ENCODE measurements at places on chromosomes 4 and X.

- peak; percentile 22 for DNase-seq
Measured at GRCh38 chr4:115851918-115852766, 738.7 kb upstream of the NDST4 start.

- DNase-seq: no peak
Measured at GRCh38 chr4:173685831-173686210, 155.8 kb upstream of the HAND2 start.

GRCh38 chr4:188127214-188127874 lies 11.9 kb upstream of the TRIML1 start:
- DNase-seq: peak; percentile 87

- DNase-seq: peak; percentile 92
Measured at GRCh38 chr4:111991797-111992196, 153.5 kb upstream of the FAM241A start.

DNA sequence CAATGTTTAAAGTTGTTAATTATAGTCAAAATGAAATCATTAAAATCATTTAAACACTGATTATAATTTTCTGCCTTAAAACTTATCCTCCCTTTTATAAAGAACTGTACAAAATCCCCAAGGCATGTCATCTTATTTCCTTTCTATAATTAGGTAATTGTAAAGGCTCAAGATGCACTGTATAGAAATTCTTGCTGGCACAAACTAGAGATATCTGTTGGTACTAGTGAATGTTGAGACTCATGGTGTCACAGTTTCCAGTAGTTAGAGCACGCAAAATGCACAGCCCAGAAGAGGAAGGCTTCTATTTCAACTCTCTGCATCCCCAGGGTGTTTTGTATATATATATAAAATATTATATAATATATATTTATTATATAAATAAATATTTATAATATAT lies 22.7 kb upstream of the PLA2G12A start:
- no peak for DNase-seq

- no peak for DNase-seq
Measured at GRCh38 chr4:105061731-105062130, 84.9 kb upstream of the TET2 start.

GRCh38 chr4:125736057-125736456 lies 421.3 kb downstream of the FAT4 start:
- DNase-seq: peak; percentile 59

DNA sequence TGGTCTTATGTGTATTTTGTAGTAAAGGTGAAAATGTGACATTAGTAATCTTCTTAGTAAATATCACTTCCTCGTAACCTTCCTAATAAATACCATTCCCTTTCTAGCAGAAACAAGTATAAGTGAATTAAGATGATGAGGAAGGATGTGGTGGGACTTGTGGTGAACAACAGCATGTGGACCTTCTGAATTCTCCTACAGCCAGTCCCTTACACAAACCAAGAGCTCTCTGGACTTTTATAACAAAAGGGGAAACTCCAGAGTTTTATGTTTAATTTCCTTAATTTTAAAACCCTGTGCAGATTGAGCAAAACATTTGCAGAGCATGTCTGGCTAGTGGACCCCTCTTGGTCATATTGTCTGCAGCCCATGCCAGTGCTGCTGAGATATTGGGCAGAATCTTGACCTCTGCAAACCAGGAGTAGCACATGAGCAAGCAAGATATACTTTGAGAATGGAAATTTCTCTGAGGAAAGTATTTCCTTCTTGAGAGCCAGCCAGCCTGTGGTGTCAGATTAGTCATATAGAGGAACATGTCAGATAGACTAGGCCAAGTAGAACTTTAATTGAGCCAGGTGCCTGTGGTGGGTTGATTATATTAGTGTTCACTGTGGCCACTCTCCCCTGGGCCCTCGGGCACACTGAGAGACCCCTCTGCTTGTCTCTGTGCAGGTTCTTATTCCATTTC lies 328.2 kb downstream of the DKK2 start:
- no peak for DNase-seq

DNA sequence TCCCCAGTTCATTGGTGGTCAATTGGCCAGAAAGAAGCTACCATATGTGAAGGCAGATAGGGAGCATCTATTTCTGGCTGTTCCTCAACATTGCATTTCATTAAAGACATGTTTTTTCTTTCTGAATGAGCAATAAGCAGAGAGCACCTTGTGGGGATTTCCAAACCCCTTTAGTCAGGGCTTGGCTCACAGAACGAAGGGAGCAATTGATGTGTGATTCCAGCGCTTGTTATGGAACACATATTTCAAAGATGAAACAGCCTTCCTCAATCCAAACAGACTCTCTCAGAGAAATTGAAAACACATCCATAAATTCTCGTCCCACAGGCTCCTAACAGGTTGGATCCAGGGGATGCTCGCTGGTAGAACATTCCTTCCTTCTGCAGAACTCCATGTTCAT lies 84.1 kb downstream of the CLCN4 start:
- DNase-seq: peak; percentile 94

GRCh38 chrX:41499195-41499594 lies 52.1 kb downstream of the NYX start:
- DNase-seq: no peak

- no peak for DNase-seq
Measured at GRCh38 chr4:22736912-22737311, 44.2 kb downstream of the GBA3 start.

GRCh38 chrX:65874110-65874509 lies 165.8 kb downstream of the VSIG4 start:
- DNase-seq: no peak

DNA sequence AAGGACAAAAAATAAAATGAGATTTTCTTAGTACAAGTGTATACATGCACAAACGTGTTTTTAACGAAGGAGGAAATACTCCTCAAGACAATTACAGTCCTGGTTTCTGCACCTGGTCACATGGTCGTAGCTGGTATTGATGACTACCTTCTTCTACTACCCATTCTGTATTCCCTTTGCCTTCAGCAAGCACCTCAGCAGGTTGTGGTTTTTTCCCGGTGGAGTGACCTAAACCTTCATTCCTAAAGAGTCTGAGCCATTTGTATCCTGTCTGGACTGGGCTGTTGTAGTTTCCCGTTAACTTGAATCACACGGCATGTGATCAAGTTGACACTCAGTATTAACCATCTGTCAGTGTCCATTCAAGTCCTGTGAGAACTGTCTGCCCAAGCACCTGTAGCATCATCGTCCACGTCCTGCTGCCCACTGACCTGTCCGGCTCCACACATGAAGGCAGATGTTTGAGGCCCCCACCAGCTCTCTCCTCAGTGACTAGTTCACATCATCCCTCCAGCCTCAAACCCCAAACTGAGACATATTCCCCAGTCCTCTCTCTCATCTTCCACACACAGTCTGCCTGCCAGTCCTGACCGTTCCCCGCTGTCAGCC lies 31.1 kb upstream of the TBC1D14 start:
- no peak for DNase-seq

- DNase-seq: no peak
Measured at GRCh38 chr4:160352637-160353036, 1249.8 kb downstream of the RAPGEF2 start.

DNA sequence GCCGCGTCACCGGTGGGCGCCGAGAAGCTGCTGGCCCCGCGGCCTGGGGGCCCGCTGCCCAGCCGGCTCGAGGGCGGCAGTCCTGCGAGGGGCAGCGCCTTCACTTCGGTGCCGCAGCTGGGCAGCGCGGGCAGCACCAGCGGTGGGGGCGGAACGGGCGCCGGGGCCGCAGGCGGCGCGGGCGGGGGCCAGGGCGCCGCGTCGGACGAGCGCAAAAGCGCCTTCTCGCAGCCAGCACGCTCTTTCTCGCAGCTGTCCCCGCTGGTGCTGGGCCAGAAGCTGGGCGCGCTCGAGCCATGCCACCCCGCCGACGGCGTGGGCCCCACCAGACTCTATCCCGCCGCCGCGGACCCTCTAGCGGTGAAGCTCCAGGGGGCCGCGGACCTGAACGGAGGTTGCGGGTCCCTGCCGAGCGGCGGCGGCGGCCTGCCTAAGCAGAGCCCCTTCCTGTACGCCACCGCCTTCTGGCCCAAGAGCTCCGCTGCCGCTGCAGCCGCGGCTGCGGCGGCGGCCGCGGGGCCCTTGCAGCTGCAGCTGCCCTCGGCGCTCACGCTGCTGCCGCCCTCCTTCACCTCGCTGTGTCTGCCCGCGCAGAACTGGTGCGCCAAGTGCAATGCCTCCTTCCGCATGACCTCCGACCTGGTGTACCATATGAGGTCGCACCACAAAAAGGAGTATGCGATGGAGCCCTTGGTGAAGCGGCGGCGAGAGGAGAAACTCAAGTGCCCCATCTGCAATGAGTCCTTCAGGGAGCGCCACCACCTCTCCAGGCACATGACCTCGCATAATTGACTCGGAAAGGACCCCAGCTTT lies 5.6 kb downstream of the PRDM8 start:
- no peak for DNase-seq

DNA sequence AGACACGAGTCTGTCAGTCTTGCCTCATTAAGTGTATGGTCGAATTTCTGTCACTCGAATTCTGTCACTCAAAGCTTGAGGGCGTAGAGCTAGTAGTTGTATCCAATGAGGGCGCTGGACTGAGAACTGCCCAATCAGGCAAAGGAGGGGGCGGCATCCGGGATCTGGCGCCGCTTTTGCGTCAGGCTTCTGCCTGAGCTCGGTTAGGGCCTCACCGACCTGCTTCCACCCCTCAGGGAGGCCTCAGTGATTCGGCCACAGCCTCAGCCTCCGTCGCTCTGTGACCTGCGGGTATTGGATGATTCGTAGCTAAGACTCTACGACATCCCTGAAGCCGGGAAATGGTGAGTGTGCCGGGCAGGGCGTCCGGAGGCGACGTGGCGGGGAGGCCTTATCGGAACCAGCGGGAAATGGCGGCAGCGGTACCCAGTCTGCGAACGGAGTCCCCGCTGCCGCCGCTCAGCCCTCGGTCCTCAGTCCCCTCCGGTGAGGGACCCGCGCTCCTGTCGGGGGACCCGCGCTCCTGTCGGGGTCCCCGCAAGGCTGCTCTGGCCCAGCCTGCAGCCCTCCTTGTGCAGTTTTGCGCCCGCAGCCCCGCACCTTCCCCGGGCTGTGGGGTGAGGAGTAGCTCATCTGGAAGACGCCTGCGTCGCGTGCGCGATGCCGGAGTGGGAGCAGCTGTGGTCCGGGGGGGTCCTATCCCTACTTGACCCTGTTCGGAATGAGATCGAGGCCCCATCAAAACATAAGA lies 88.3 kb downstream of the ZNF718 start:
- peak; percentile 90 for DNase-seq

- DNase-seq: peak; percentile 42
Measured at GRCh38 chr4:46441136-46441859, 51.4 kb upstream of the GABRA2 start.

DNA sequence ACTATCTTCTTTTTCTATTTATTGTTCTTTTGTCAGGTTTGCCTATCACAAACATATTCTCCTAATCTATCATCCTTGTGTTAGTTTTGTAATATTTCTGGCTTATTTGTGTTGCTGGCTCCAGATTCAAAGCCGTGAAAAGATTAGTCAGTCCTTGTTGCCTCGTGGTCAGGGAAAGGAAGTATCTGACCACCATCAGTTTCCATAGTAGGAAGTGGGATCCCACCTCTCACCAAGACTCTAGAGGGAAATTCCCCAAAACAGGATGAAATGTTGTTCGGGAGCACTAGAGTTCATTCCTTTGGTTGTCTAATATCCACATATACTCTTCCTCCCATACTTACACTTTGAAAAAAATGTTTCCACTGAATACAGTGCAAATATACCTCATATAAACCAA lies 131.0 kb upstream of the HUWE1 start:
- no peak for DNase-seq

- DNase-seq: no peak
Measured at GRCh38 chr4:27947302-27947701, 1086.7 kb downstream of the STIM2 start.

DNA sequence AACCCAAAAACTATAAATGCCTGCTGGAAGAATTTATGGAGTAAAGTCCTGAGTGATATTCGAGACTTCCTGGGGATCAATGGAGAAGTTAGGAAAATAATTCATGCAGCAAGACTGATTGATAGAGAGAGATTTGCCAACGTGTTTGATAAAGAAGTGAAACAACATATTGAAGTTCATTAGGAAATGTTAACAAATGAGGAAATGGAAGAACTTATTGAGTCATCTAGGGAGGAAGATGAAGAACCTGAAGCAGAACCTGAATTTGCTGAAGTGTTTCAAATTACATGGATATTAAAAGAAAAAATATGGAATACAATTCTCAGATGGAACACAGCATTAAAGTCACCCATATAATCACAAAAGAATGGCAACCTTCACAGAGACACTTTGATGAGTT lies 39.0 kb downstream of the DDX60 start:
- no peak for DNase-seq

- DNase-seq: no peak
Measured at GRCh38 chrX:43019021-43019420, 241.1 kb upstream of the PPP1R2C start.

DNA sequence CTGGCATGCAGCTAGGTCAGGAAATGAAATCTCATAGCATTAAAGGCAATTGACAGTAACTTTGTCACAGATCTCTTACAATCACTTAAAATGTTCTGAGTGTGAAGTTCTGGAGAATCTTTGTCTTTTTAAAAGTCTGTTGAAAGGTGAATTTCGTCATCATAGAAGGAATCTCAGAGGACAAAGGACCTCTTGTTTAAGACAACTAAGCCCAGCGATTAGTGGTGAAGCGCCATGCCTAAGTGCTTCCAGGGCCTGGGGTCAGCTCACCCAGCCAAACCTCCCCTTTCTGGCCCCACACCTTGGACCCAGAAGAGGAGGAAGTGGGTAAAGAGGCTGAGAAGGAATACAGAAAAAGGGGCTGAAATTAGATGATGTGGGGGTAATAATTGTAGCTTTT lies 8.5 kb downstream of the FRMD7 start:
- no peak for DNase-seq

DNA sequence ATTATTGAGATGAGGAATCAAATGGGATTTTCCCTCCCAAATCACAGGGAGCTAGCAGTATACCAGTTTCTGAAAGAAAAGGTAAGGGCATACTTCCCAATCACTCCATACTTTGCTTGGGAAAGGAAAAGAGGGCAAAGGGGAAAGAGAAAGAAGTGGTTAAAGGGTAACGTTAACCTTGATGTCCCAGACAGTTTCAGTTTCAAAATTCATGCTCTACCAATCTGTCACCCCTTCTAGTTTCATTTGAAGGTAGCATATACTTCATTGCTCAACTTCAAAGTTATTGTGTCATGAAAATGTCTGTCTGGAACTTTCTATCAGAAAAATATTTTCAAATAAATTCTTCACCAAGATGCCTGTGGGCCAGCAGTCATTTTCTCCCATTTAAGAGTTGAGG lies 16.0 kb downstream of the TNMD start:
- DNase-seq: no peak

DNA sequence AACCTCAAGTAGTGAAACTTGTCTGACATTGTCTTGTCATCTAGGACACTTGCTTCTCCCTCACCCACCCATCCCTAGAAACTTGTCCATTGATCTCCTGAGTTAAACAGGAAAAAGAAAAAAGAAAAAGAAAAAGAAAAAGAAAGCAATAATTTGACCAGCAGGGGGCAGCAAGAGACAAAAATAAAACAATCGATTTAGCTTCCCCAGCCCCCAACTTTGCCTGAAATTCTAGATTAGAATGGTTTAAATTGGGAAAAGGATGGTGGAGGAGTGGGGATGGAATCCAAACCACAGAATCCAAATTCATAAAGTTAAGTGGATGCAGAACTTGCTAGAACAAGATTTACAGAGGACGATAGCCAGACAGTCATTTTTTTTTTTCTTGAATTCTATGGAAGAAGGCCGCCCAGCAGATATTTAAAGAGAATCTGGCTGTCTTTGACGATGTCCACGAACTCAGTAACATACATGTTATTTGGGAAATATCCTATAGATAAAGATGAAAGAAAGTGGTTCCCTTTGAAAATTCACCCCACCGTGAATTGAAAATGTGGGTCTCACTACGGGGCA lies 282.9 kb downstream of the USP46 start:
- DNase-seq: peak; percentile 66

GRCh38 chrX:11081511-11081910 lies 29.6 kb upstream of the HCCS start:
- DNase-seq: no peak

- DNase-seq: no peak
Measured at GRCh38 chr4:722169-722725, 16.6 kb downstream of the PCGF3 start.

Measured in fibroblast of mammary gland (primary cell).